ENCODE measurements at places on chromosomes 5 and 9. TPM values are rescaled to one million over a fixed set of nuclear protein-coding genes. Genes with fewer than 3 reads are reported as not detected.

GMCL2 gene
- total RNA-seq: not detected

LECT2 gene
- total RNA-seq: not detected

NHP2 gene
- 106 TPM for total RNA-seq

TMEM215 gene
- total RNA-seq: not detected

FYB1 gene
- total RNA-seq: 5.6 TPM

PCDHA11 gene
- 0.79 TPM for total RNA-seq

SHOC1 gene
- total RNA-seq: not detected

DDX46 gene
- 40.2 TPM for total RNA-seq

RANBP3L gene
- total RNA-seq: 3.1 TPM

PCDHB15 gene
- 17.0 TPM for total RNA-seq

PHF24 gene
- total RNA-seq: 1.0 TPM

All from ovary (tissue), 10 donors.